Esophagus muscularis mucosa (tissue), 4 donors: ENCODE measurements at places on chromosomes 3 and 15. TPM values are rescaled to one million over a fixed set of nuclear protein-coding genes. Genes with fewer than 3 reads are reported as not detected.

The PLCL2 gene
- total RNA-seq = 4.1 TPM

The ARRDC4 gene
- total RNA-seq = 115 TPM

The C2CD4A gene
- total RNA-seq = not detected

The AHSG gene
- total RNA-seq = not detected

The DNAH12 gene
- under 0.01 TPM for total RNA-seq

- no peak for DNase-seq
Measured at GRCh38 chr15:85619992-85620689, 174.6 kb downstream of the KLHL25 start.

GRCh38 chr15:59174835-59175831 lies 31.5 kb upstream of the LDHAL6B start:
- no peak for DNase-seq

- DNase-seq = no peak
Measured at GRCh38 chr3:98964784-98965183, 63.3 kb upstream of the DCBLD2 start.

- no peak for DNase-seq
Measured at GRCh38 chr3:41711651-41712050, 250.3 kb downstream of the ULK4 start.

GRCh38 chr3:184110316-184110725 lies 13.5 kb downstream of the HTR3E start:
- no peak for DNase-seq

GRCh38 chr3:44886561-44886960 lies 12.2 kb downstream of the TGM4 start:
- no peak for DNase-seq

GRCh38 chr3:105062853-105063252 lies 303.9 kb upstream of the ALCAM start:
- DNase-seq = no peak

DNA sequence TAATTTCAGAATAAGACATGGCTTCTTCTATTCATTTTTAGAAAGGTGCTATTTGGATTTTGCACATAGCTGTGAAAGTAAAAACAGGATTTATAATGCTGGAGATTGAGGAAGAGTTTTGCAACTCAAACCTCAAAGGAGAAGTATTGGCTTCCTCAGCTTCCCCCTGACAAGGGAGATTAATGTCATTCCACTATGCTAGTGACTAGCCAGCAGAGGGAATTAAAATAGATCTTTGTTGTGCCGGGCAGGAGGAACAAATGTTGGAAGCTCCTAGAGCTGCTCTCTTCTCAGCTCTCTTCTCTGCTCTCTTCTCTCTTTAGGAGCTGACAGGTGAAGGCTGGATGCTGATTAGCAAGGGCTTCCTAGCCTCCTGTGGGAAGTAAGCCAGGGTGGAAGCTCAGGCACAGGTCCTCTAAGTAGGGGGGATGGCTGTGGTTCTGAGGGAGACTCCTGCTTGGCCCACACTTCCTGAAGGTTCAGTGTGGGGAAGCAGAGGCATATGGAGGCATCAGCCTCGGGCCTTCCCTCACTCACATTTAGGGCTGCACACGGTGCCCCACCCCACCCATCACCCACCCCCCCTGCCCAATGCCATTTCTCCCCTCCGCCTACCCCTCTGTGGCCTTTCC lies 29.6 kb downstream of the CX3CR1 start:
- DNase-seq = peak; percentile 89

GRCh38 chr3:143881095-143881494 lies 32.8 kb upstream of the SLC9A9 start:
- no peak for DNase-seq

- no peak for DNase-seq
Measured at GRCh38 chr15:76253691-76254473, 57.4 kb downstream of the ETFA start.

DNA sequence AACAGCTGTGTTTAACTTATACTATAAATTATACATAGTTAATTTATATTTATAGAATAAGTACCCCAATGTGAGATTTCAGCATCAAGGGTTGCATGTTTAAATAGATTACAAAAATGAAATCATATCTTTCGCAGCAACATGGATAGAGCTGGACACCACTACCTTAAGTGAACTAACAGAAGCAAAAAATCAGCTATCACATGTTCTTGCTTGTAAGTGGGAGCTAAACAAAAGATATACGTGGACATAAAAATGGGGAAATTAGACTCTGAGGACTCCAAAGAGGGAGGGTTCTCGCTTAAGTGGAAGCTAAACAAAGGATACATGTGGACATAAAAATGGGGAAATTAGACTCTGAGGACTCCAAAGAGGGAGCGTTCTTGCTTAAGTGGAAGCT lies 626.5 kb upstream of the DPPA4 start:
- no peak for DNase-seq

GRCh38 chr3:6444888-6445658 lies 415.8 kb upstream of the GRM7 start:
- DNase-seq = no peak

DNA sequence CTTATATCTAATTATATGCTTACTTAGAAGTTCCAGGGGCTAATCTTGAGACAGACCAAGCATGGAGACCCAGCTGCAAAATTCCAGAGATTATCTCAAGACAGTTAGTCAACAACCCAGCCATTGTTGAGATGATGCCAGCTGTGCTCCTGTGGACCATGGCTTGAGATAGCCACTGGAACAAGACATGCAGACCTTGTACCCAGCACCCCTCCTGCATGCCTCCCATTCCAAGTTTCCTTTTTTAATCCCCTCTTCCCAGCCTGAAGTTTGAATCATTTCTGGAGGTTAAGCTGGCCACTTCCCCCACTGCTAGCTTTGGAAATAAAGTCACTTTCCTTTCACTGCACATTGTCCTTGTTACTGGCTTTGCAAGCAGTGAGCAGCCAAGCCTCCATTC lies 53.8 kb downstream of the IMPG2 start:
- DNase-seq = no peak

DNA sequence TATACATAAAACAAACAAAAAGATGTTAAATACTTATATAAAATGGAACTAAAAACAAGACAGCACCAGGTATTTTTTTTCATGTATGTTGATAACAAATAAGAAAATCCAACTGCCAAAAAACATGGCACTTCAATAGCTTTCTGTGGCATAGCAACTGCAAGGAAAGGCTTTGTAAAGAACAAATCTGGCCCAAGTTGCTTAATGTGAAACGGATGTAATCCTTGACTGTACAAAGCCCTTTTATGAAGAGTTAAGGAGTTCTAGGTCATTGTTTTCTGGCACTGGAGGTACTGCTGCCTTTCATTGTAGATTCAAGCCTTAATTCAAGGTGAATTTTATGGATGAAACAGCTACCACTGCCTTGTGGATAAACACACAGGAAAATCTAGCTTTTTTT lies 68.8 kb upstream of the SLC12A8 start:
- DNase-seq = no peak

GRCh38 chr15:41523097-41523496 lies 9.5 kb upstream of the LTK start:
- no peak for DNase-seq

DNA sequence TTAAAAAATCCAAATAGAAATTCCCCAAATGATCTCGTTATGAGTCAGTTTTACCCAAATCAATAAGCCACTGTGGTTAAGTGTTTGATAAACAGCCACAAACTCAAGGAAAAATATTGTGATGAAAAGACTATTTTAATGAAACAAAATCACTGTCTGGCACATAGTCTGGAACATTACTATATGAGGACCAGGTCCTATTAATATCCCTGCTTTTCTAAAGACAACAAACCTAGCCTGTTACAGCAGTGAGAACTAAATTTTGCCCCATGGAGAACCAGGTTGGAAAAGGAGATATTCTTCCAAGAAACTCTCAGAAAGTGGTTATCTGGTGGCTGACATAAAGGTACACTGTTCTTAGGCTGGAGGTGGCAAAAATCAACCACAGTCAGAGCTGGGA lies 27.7 kb upstream of the ZNF385D start:
- DNase-seq = no peak
